Cardiac ventricle fibroblast (primary cell): ENCODE measurements at places on chromosomes 6 and 20. TPM values are rescaled to one million over a fixed set of nuclear protein-coding genes. Genes with fewer than 3 reads are reported as not detected.

BLTP3A gene
- 4.7 and 5.8 TPM in 2 replicates for total RNA-seq

RUNX2 gene
- 4.4 and 6.4 TPM in 2 replicates for total RNA-seq

TNF gene
- not detected in 2 replicates for total RNA-seq

CD24 gene
- 0.12 and 0.15 TPM in 2 replicates for total RNA-seq

TRAPPC3L gene
- total RNA-seq = 1.2 TPM in 1 of 2 replicates, not detected in the other

PKIB gene
- 0.29 TPM in 1 of 2 replicates, not detected in the other for total RNA-seq

EPB41L1 gene
- total RNA-seq = 33.9 and 38.0 TPM in 2 replicates

BTN2A1 gene
- total RNA-seq = 5.2 and 6.8 TPM in 2 replicates

SLC13A3 gene
- total RNA-seq = 2.5 and 3.4 TPM in 2 replicates

IPCEF1 gene
- total RNA-seq = not detected in 2 replicates

BPIFB4 gene
- 0.06 and 0.24 TPM in 2 replicates for total RNA-seq

JPH2 gene
- 0.25 TPM in 1 of 2 replicates, not detected in the other for total RNA-seq
